ENCODE measurements at places on chromosomes 2 and 18.

GRCh38 chr18:23585007-23585871, 1.1 kb downstream of the NPC1 start:
- DNase-seq: peak; percentile 43

DNA sequence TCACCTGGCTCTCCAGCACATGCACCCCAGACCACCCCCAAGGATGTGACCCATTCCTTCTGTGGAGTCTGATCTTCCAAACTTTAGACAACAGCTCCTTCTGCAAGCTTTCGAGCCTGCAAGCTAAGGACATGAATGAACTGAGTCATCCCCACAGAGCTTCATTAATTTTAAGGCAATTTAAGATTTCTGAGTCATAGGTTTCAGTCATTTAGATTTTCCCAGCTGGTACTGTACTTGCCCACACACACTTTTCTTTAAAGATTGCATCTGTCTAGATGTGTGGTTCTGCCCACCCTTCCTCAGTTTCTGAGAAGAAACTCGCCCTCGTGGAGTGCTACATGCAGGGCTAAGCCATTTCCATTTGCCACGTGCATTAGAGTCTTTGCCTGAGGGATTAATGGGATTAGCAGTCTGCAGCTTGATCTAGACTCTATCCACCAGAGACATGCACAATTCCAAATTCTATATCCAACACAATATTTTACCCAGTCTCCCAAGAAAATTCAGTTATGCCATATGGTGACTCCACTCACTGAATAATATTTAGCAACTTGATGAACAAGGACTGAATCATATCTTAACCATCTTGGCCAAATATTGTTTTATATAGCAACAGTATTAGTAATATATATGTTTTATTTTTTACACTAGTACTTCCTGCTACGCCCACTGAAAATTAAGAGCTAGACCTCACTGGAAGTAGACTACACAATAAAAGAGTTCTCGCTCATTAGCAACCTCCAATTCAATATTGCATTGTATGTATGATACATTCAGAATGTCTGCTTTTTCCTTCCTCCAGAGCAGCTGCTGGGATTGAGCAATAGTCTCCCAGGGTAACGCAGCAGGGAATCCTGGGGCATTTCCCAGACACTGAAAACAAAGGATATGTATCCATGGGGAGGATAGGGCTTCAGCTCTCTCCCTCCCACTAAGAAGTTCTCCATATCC, 14.3 kb upstream of the TRIB2 start:
- no peak for DNase-seq

- DNase-seq: no peak
These were observed 307.5 kb downstream of the GALR1 start for GRCh38 chr18:77557046-77557587.

DNA sequence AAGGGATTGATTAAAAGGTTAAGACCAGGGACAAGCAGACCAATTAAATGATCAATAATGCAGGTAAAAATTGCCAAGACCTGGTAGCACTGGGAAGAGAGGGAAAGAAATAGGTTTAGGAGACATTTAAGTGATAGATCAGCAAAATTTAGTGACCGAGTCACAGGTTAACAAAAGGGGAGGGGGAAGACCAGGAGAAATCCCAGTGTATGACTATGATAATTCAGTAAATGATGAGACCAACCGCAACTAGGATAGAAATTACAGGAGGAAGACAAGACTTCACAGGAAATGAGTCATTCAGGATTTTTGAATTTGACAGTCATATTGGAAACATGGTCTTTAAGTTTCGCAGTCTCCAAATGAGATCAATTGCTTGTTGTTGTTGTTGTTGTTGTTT, 62.9 kb downstream of the COBLL1 start:
- DNase-seq: no peak

DNA sequence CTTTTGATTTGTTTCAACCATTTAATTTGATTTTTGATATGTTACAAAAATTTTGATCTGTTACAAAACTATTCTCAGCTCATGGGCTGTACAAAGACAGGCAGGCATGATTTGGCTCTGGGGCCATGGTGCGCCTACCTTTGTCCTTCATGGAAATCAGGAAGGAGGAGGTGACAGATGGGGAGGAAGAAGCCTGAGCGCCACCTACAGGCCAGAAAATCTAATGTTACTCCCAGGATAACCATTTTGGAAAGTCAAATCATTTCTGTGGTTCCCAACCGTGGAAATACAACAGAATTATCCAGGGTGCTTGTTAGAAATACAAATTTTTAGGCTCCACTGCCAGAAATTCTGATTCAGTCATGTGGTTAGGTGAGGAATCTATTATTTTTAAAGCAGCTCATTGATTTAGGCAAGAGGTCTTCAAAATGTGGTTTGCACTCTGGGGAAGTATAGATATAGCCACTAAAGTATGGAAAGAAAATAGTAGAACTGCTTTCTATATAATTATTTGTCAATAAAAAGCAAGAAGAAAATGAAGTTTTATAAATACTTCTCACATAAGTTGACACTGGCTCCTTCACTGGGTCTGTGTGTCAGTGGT, 93.9 kb downstream of the EVA1A start:
- peak; percentile 22 for DNase-seq

DNA sequence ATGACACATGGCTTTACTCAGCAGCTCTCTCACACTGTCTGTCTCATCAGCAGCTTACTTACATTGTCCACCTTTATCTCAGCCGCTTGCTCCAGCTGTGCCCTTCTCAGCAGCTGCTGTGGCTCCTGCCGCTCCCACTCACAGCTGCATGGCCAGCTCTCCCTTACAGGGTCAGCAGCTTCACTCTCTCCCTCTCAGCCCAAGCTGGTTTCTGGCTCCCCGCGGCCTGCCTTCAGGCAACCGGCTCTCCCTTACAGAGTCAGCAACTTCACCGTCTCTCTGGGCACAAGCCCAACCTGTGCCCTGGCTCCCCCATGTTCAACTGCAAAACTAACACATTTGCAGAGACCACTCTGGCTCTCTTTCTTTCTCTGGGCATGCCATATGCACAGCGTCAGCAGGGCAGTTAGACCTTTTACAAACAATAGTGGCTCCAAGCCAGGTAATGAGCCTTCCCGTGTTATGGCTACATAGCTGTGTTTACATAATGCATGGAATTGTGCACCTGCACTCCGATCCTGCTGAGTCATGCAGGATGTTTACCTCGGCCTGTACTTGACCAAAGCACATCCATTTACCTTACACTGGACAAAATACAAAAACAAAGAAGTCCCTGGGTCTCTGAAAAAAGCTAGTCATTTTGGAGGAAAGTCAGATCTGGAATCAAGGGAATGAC, 167.3 kb downstream of the DOK6 start:
- DNase-seq: no peak

GRCh38 chr2:29367986-29368658, 252.9 kb downstream of the CLIP4 start:
- no peak for DNase-seq

DNA sequence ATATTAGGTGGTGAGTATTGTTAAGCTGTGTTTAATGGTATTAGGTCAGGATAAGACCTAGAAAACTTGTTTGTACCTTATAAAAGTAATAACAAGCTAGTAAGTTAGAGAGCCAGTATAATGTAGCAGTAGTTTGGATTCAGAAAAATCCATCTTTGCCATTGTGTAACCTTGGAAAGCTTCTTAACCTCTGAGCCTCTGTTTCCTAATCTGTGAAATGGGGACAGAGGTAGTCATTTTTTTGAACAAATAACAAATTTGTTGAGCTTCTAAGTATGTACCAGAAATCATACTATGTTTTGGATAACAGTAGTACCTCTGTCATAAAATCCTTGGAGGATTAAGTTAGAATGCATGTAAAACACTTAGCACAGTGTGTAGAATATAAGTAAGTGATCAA, 12.5 kb downstream of the GLS start:
- DNase-seq: no peak
